Glomerular endothelial cell (primary cell): ENCODE measurements at places on chromosomes 16 and 17. TPM values are rescaled to one million over a fixed set of nuclear protein-coding genes. Genes with fewer than 3 reads are reported as not detected.

GRCh38 chr16:68231384-68232136 lies 4.4 kb downstream of the ESRP2 start:
- DNase-seq: no peak

- no peak for DNase-seq
Measured at GRCh38 chr17:8798846-8799569, at the start of gene MFSD6L. TSS of gene MFSD6L (minus strand) at chr17:8799365. CDS start at chr17:8799120, 245 bp downstream.

GRCh38 chr17:27649929-27650328 lies 18.9 kb downstream of the LGALS9 start:
- DNase-seq: no peak

DNA sequence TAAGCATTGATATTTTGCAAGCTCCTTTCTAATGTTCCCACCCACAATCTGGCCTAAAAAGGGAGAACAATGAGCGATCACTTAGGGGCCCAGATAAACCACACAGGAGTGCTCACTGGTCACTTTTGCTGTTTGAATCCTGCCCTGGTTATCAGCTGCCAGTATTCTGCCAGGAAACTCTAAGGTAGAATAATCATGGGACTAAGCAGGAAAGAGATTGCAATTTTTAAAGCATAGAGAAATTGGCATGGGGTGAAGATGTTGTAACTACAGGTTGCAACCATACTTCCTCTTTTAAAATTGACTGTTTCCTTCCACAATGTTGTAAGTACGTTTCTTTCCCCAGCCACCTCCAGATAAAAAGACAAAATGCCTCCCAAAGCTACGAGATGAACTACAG lies 251.2 kb upstream of the CDH11 start:
- no peak for DNase-seq

- no peak for DNase-seq
Measured at GRCh38 chr17:16866436-16866835, 105.5 kb downstream of the TNFRSF13B start.

GRCh38 chr16:85921026-85921425 lies 22.1 kb downstream of the IRF8 start:
- no peak for DNase-seq

GRCh38 chr17:61503961-61504360 lies 51.7 kb downstream of the TBX4 start:
- no peak for DNase-seq

DNA sequence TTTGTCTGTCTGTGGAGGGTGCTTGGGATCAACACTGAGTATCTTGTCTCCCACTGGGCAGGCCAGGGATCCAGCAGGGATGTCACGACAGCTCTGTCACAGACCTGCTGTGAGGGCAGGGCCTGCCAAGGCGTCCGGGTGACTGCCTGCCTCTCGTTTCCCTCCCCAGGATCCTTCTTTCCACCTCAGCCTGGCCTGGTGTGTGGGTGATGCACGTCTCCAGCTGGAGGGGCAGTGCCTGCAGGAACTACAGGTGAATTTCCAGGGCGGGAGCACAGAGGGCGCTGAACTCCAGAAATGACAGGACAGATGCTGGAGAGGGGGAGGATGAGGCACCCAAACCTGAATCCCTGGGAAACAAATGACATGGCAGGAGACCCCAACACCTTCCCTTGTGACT lies 6.8 kb upstream of the MMP15 start:
- no peak for DNase-seq

DNA sequence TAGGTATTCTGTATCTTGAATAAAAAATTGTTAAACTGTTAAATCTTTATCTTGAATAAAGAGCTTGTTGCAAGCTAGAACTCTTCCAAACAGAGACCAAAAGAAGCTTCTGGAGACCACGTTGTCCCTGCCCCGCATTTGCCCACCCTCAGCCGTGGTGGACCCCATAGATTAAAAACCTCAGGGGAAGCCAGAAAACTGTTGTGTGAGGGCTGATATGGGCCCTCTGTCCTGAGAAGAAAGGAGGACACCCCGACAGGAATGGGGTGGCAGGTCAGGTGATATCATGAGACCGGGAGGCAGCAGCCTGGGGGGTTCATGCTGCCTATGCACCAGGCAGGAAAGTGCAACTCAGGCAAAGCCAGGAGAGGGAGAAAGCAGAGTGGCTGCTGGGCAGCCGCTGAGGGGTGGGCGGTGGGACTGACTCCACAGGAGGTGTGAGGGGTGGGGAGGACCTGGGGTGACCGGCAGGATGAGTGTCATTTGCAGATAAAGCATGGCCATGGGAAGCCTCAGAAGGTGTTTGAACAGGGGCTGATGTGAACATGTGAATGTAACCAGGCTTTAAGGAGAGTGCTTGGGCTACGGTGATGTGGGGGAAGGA lies 147.8 kb downstream of the IRF8 start:
- no peak for DNase-seq

GRCh38 chr17:71948703-71949422 lies 172.0 kb upstream of the SOX9 start:
- no peak for DNase-seq

DNA sequence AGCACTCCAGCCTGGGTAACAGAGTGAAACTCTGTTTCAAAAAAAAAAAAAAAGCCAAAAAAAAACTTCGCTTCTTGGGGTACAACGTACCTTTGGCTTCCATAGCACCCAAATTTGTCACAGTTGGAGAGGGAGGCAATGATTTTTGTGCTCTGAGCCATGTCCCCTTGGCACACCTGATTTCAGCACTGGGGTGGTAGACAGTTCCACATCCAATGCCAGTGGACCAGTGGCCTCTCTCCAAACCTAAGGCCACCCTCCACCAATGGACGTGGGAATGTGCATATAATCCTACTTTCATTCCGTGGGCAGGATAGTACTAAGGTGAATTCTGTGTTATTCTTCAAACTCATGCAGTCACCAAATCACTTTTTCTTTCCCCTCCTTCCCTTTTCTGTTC lies 47.5 kb downstream of the SALL1 start:
- no peak for DNase-seq

DNA sequence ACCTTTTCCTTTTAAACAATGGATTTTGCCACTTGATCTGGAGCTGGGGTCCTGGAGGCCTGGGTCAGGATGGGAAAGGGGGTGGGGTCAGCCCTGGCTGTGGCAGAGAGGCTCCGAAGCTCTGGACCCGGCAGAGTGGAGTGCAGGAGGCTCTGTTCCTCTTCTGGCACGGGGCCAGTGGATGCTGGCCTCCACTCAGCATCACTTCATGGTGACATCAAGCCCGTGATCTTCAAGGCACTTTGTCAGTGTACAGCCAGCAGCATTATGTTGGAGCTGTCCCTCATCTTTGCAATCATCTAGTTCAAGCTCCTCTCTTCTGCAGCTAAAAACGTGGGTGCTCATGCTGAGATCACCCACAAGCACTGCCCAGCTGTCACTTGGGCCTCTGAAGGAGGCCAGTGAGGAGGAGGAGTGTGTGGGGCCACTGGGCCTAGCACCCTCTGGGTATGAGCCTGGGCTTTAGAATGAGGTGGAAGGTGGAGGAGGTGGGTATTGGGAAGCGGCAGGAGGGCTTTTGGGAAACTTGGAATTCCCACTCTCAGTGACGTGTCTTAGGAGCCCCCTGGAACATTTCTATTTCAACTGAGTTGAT lies 45.9 kb upstream of the MGAT5B start:
- no peak for DNase-seq

- no peak for DNase-seq
Measured at GRCh38 chr16:22030087-22030812, 22.3 kb downstream of the MOSMO start.

DNA sequence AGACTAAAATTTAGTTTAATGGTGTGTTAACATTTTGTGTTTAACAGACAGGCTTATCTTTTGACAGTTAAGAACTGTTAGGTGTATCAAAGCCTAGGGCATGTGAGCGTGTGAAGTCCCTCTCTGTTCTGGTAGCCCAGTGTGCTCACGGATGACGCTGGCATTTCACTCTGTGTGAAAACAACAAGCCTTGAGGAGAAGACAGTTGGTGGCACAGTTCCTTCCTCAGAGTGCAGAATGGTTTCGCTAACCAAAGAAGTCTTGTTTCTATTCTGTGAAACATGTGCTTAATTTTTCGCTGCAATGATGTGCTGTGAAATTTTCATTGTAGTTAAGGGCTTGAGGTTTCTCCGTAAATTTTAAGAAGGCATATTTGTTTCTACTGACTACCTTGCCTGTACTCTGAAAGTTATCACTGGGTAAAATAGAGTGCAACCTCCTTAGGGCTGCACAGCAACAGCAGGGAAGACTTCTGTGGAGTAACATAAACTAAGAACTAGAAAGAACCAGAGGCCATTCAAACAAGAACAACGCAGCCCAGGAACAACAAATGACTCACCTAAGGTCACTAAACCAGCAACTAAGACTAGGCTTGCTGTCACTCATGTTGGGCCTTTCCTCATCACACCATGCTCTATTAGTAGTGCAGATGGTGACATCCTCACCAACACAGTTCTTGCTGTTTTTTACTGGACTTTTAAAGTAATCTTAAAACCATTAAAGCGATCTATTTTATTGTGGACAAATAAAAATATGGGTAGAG lies 33.4 kb downstream of the BRD7 start:
- DNase-seq: no peak

DNA sequence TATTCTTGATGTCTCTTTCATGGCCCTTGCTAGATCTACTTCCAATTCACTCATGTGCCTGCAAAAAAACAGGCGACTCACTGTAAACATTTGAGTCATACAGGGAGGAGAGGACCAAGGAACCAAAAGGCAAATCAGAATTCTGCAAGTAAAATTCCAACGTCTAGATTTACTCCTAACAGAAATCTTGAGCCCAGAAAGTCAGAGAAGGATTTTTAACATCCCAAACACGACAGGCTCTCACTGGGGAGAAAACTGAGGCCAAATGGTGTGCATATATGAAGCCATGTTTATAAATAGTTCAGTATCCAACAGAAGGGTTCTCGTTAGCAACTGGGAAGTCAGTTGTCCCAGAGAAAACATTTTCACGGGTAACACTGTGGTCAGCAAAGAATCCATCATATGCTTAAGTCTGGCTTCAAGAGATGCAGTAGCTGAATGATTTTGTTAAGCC lies 40.1 kb downstream of the LITAF start:
- no peak for DNase-seq

DNA sequence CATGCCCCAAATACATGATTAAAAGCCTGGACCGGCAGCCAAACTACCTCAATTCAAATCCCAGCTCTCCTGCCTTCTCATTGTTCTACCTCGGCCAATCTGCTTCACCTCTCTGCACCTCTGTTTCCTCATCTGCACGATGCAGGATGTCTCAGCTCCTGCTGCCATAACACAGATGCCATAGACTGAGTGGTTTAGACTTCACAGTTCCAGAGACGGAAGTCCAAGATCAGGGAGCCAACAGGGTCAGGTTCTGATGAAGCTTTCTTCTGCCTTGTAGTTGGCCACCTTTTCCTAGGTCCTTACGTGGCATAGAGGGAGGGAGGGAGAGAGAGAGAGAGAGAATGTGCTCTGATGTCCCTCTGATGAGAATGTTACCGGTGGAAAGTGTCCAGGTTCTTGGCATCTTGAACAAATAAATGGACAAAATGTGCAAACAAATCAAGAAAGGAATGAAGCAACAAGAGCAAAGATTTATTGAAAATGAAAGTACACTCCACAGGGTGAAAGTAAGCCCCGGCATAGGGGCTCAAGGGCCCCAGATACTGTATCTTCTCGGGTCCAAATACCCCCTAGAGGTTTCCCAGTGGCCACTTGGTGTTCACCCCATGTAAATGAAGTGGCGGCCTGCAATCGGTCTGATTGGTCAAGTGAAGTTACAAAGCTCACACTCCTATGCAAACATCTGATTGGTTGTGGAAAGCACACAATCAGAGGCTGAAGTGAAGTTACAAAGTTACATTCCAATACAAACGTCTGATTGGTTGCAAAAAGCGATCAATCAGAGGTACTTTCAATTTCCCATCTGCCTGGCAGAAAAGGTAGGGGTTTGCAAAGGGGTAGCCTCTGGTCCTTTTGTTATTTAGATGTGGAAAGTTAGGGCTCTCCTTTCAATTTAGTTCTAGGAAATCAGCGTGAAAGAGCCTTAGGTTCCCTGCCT lies 43.3 kb upstream of the ZCCHC14 start:
- no peak for DNase-seq

- no peak for DNase-seq
Measured at GRCh38 chr16:71863995-71864394, 18.2 kb downstream of the ATXN1L start.

SLC4A1 gene
- total RNA-seq: not detected in 2 replicates

PIRT gene
- not detected in 2 replicates for total RNA-seq

EPX gene
- not detected in 2 replicates for total RNA-seq

PPP1R1B gene
- not detected in 2 replicates for total RNA-seq
